Activated CD4-positive, alpha-beta T cell treated with anti-CD3 and anti-CD28 coated beads, Interleukin-2, amount 10 ng/mL, durations not matched to agents 24 days and 14 days (primary cell): ENCODE measurements at places on chromosomes 13 and 19. TPM values are rescaled to one million over a fixed set of nuclear protein-coding genes. Genes with fewer than 3 reads are reported as not detected.
A peak's percentile ranks its signal among the peaks of the same experiment; 100 is the strongest.

DNA sequence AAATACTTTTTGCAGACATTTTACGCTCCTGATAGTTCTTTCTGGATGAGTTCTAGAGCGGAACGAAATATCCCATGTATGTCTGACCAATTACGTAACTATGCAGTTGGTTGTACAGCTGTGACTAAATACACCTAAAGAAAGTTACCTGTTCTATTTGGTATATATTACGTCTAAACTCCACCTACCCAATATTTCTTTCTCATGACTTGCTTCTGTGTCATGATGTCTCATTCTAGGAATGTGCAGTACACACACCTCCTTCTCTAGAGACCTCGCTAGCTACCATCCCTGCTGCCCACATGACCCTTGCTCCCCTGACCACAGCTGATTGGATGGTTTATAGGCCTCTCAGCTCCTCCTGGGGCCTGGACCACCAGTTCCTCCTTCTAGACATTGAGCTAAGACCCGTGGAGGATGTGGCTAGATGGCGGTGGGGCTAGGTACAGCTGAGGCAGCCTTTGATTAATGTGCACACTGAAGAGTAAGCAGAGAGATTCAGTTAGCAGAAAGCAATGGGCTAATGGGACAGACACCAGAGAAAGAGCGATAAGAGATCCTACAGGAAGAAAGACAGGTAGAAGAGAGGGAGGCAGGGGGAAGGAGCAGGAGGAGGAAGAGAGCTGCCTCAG, 422.1 kb downstream of the COG6 start:
- no peak overlapping the region for H3K27ac ChIP-seq
- no peak overlapping the region for H3K4me3 ChIP-seq
- H3K36me3 ChIP-seq = no peaks in the 10 kb centered on the region
- H3K4me1 ChIP-seq = peaks cover 1% of the 10 kb centered on the region
- DNase-seq = no peak
- no peaks in the 10 kb centered on the region for H3K27me3 ChIP-seq

DNA sequence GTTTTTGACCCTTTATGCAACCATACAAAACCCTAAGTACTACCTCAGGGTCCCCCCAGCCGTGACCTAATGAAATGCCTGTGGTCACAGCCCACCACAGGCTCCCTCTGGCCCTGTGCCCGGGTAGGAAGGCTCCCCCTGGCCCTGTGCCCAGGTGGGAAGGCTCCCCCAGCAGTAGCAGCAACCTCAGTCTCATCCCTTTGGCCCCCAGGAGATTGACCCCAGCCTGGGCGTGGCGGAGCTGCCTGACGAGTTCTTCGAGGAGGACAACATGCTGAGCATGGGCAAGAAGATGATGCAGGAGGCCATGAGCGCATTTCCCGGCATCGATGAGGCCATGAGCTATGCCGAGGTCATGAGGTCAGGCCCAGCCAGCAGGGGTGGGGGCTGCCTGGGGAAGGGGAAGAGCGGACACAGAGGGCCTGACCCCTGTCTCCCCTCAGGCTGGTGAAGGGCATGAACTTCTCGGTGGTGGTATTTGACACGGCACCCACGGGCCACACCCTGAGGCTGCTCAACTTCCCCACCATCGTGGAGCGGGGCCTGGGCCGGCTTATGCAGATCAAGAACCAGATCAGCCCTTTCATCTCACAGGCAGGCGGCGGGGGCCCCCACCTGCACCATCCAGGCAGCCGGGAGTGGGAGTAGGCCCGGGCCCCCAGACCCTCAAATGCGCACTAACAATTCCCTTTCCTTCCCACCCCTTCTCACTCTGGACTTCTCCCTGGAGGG, 6.3 kb upstream of the BEST2 start:
- H3K36me3 ChIP-seq = peaks cover 46% of the 10 kb centered on the region
- H3K4me3 ChIP-seq = no peak overlapping the region
- H3K27me3 ChIP-seq = peaks cover 4% of the 10 kb centered on the region
- no peak overlapping the region for H3K27ac ChIP-seq
- no peak for DNase-seq

- no peak overlapping the region for H3K27ac ChIP-seq
- peaks cover 32% of the 10 kb centered on the region for H3K4me1 ChIP-seq
- no peaks in the 10 kb centered on the region for H3K27me3 ChIP-seq
- no peaks in the 10 kb centered on the region for H3K36me3 ChIP-seq
Measured at GRCh38 chr19:38044267-38045111, 137.5 kb downstream of the SIPA1L3 start.

DNA sequence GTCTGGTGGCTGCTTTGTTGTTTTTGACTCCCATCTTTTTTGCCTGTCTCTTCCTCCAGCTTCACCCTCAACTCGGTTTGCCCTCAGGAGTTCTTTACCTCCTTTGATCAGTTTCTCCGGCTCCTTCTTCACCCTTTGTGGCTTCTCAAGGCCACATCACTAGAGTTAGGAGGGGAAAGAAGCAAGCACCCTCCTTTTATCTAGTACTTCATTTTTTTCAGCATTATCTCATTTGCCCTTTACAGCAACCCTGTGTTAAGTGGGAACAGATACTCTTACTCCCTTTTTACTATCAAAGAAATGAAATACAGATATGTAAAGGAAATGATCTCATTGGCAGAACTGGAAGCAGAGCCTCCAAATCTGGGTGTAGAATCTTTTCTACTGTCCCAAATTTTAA, 26.9 kb downstream of the RAP2A start:
- H3K4me3 ChIP-seq = peak overlapping the region; percentile 26
- peak overlapping the region; percentile 39 for H3K27ac ChIP-seq
- DNase-seq = no peak
- peaks cover 25% of the 10 kb centered on the region for H3K4me1 ChIP-seq

- H3K36me3 ChIP-seq = no peaks in the 10 kb centered on the region
- H3K27ac ChIP-seq = no peak overlapping the region
Measured at GRCh38 chr19:33052352-33052972, 12.2 kb downstream of the RHPN2 start.

BORA gene
- total RNA-seq = 17.3 and 18.1 TPM in 2 replicates

CGB3 gene
- total RNA-seq = not detected in 2 replicates

DNA sequence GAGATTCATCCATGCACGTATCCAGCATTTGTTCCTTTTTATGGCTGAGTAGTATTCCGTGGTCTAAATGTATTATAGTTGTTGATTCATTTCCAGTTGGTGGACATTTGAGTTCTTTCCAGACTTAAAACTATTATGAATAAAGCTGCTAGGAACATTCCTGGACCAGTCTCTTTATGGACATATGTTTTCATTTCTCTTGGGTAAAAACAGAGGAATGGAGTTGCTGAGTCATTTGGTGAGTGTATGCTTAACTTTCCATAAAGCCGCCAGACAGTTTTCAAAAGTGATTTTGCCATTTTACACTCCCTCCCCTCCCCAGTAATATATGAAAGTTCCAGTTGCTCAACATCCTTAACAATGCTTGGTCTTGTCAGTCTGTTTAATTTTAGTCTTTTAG, 116.4 kb downstream of the TSHZ3 start:
- no peaks in the 10 kb centered on the region for H3K4me1 ChIP-seq
- peak; percentile 1 for DNase-seq
- H3K4me3 ChIP-seq = no peak overlapping the region
- no peak overlapping the region for H3K27ac ChIP-seq

DNA sequence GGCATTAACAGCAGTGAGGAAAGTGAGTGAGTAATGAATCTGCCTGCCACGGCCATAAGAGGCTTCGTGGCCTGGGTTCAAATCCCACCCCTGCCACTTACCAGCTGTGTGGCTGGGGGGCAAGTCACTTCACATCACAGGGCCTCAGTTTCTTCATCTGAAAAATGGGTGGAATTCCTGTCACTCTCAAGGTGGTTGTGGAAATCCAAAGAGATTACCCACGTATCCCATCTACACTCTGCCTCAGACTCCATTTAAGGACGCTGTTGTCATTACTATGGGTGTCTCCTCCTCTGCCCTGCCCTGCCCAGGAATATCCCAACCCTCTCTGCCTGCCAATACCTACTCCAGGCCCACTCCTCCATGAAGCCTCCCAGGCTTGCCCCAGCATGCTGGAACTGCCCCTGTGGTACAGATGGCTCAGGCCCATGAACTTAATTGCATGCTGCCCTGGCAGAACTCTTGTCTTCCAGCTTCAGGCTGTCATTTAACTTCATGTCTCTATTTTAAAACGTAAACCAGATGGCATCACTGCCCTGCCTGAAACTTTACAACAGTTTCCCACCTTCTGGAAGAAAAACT, 3.1 kb downstream of the GIPC1 start:
- H3K4me3 ChIP-seq = no peak overlapping the region
- peaks cover 19% of the 10 kb centered on the region for H3K4me1 ChIP-seq
- no peaks in the 10 kb centered on the region for H3K27me3 ChIP-seq
- no peak for DNase-seq
- peaks cover 21% of the 10 kb centered on the region for H3K36me3 ChIP-seq

GRCh38 chr13:113888701-113889330, 24.9 kb upstream of the GAS6 start:
- no peaks in the 10 kb centered on the region for H3K4me1 ChIP-seq
- no peaks in the 10 kb centered on the region for H3K36me3 ChIP-seq
- H3K27me3 ChIP-seq = peaks cover 41% of the 10 kb centered on the region
- DNase-seq = peak; percentile 34

DNA sequence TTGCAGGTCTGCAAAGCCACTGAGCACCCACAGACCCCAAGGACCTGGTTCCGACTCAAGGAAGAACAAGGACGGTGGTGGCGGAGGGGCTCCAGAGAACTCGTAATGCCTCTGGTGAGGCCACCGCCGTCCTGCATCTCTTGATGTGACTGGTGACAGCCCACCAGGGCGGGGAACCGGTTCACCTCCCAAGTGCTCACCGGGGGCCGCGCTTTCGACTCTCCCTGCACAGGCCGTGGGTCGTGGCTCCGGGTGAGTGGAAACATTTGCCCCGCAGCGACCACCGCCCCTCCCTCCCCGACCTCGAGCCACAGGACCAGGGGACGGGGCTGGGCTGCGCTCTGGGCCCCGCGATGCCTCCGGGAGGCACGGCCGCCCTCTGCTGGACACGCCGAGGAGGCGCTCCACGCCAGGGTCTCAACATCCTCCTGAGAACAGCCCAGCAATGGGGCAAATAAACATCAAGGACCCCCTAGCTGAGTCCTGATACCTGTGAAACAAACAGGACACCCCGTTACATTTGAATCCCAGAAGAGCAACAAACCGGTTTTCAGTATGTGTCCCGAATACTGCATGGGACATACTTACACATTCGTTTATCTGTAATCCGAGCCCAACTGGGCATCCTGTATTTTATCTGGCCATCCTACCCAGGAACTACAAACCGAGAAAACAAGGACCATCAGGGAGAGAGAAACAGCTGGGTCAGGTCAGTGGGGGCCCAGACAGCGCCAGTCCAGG, 3.9 kb upstream of the PLPP2 start:
- no peaks in the 10 kb centered on the region for H3K36me3 ChIP-seq
- peaks cover 2% of the 10 kb centered on the region for H3K4me1 ChIP-seq
- no peak overlapping the region for H3K4me3 ChIP-seq
- peak; percentile 82 for DNase-seq
- no peak overlapping the region for H3K27ac ChIP-seq
- H3K27me3 ChIP-seq = peaks cover 34% of the 10 kb centered on the region

- no peak for DNase-seq
- H3K4me3 ChIP-seq = no peak overlapping the region
- no peaks in the 10 kb centered on the region for H3K27me3 ChIP-seq
- no peak overlapping the region for H3K27ac ChIP-seq
- no peaks in the 10 kb centered on the region for H3K4me1 ChIP-seq
- H3K36me3 ChIP-seq = no peaks in the 10 kb centered on the region
Measured at GRCh38 chr13:95948656-95949055, 104.5 kb downstream of the UGGT2 start.

DNA sequence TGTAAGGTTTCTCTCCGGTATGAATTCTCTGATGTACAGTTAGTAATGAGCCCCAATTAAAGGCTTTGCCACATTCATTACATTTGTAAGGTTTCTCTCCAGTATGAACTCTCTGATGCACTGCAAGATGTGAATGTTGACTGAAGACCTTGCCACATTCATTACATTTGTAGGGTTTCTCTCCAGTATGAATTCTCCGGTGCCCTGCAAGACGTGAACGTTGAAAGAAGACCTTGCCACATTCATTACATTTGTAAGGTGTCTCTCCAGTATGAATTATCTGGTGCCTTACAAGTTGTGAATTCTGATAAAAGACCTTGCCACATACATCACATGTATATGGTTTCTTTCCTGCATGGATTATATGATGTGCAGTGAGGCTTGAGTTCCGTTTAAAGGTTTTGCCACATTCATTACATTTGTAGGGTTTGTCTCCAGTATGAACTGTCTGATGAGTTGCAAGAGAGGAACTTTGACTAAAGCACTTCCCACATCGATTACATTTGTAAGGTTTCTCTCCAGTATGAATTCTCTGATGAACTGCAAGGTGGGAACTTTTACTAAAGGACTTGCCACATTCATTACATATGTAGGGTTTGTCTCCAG, 17.7 kb upstream of the ZNF432 start:
- no peak for DNase-seq
- no peaks in the 10 kb centered on the region for H3K4me1 ChIP-seq
- no peaks in the 10 kb centered on the region for H3K27me3 ChIP-seq
- no peak overlapping the region for H3K27ac ChIP-seq
- H3K36me3 ChIP-seq = peaks cover 83% of the 10 kb centered on the region

GRCh38 chr13:36528105-36528504, 95.8 kb downstream of the CCNA1 start:
- no peaks in the 10 kb centered on the region for H3K4me1 ChIP-seq
- no peak overlapping the region for H3K27ac ChIP-seq
- H3K4me3 ChIP-seq = no peak overlapping the region
- H3K27me3 ChIP-seq = peaks cover 4% of the 10 kb centered on the region

ZNF555 gene
- total RNA-seq = 0.90 and 0.98 TPM in 2 replicates

CCDC194 gene
- 2.6 and 3.1 TPM in 2 replicates for total RNA-seq

DNA sequence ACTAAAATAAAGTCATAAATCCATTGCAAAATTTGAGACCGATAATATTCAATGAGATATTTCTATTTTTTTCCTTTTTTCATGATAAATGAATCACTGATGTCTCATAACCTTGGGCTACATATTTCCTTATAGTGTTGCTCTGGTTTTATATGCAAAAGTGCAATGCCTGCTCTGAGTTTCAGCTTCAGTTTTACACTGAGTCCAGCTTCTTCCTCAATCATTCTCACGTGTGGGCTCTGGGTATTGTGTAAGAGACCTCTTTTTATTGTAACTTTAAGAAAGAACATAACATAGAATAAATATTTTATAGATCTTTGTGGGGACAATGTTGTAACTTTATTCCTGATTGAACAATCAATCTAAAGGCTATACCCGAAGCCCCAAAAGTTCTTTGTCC, 280.2 kb upstream of the EDNRB start:
- no peak overlapping the region for H3K27ac ChIP-seq
- no peak overlapping the region for H3K4me3 ChIP-seq
- H3K4me1 ChIP-seq = no peaks in the 10 kb centered on the region
- H3K27me3 ChIP-seq = no peaks in the 10 kb centered on the region
- H3K36me3 ChIP-seq = no peaks in the 10 kb centered on the region
- no peak for DNase-seq

COG3 gene
- total RNA-seq = 20.1 and 20.7 TPM in 2 replicates

KIR2DL3 gene
- 0.12 TPM in 1 of 2 replicates, not detected in the other for total RNA-seq

NTN5 gene
- 0.30 and 0.78 TPM in 2 replicates for total RNA-seq
